ENCODE measurements at places on chromosomes 3 and 15. TPM values are rescaled to one million over a fixed set of nuclear protein-coding genes. Genes with fewer than 3 reads are reported as not detected.

Gene PLXNA1
- total RNA-seq: 15.9 TPM

Gene SLC27A2
- total RNA-seq: 18.7 TPM

Gene COMMD2
- 38.2 TPM for total RNA-seq

Gene CLN6
- total RNA-seq: 18.0 TPM

Gene TMEM207
- total RNA-seq: not detected

Gene PTPN23
- total RNA-seq: 7.1 TPM

Gene ATP13A5
- total RNA-seq: not detected

Gene EPHB3
- not detected for total RNA-seq

Gene CCR9
- not detected for total RNA-seq

Gene DZIP3
- 5.8 TPM for total RNA-seq

Gene RPL29
- 1,701 TPM for total RNA-seq

Gene SLC51A
- not detected for total RNA-seq

Gene CHRM5
- not detected for total RNA-seq

Gene GOLGA6A
- not detected for total RNA-seq

Gene ITIH3
- total RNA-seq: not detected

Gene SKOR1
- total RNA-seq: 0.05 TPM
